HTR-8/SVneo (cell line): ENCODE measurements at places on chromosomes 3 and 15.

- no peak for DNase-seq
These were observed 129.1 kb upstream of the MEF2A start for GRCh38 chr15:99436542-99437314.

GRCh38 chr15:23877502-23878412 is 190.7 kb upstream of the NDN start:
- no peak for DNase-seq

GRCh38 chr3:90055666-90056065 is 948.2 kb downstream of the EPHA3 start:
- DNase-seq: no peak

DNA sequence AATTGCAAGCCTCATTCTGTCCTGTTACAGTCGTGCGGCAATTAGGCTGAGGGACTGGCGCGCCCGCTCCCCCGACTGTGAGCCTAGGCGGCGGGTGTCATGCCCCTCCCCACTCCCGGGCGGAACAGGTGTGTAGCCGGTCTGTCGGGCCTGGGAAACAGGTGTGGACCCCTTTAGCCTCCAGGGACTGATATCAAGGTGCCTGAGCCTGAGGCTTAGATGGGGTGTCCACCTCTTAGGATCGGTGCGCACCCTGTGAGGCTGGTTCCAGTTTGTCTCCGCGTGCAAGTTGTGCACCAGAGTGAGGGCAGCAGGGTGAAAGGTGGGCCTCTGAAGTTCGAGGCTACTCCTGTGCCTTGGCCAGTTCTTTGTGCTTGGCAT is 686 bp downstream of the VPS8 start:
- no peak for DNase-seq

DNA sequence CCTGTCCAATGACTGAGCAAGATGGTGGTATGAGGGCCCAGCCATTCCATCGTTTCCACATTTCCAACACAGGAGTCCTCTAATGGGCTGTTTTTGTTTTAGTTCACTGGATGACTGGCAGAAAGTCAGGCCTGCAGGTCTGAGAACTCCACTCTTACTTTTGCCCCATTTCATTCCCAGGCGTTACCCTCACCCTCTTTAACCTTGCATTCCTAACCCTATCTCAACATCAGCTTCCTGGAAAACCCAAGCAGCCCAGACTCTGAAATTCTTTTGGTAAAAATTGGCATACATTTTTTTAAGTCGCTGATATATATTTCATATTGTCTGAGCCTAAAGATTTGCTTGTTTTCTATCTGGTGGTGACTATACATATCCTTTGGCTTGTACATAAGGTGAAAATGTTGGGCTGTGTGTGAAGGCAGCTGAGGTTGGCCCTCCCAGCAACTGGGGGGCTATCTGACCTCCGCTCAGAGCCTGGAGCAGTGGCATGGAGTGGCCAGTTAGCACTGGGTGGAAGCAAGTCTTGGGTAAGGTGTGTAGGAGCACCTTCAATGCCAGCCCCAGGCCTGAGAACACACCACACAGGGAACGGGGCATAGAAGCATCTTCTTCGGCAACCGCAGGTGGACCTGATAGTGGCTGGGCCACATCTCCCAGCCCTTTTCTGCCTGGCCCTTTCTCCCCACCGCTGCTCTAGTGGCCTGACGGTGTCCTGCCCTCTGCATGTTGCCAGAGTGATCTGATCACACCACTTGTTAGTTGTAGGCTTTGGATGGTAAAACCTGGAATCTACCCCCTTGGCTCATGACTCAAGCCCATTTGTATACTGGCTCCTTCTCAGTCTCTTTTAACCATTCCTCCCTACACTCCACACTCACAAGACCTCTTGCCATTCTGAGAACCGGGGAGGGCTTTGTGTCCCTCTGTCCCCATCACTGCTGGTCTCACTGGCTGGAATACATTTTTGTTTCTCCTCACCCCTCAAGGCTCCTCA is 50.0 kb downstream of the AMOTL2 start:
- no peak for DNase-seq

GRCh38 chr3:46852334-46852720 is 10.9 kb downstream of the MYL3 start:
- DNase-seq: no peak

GRCh38 chr3:172476347-172476746 is 28.1 kb upstream of the GHSR start:
- DNase-seq: no peak

DNA sequence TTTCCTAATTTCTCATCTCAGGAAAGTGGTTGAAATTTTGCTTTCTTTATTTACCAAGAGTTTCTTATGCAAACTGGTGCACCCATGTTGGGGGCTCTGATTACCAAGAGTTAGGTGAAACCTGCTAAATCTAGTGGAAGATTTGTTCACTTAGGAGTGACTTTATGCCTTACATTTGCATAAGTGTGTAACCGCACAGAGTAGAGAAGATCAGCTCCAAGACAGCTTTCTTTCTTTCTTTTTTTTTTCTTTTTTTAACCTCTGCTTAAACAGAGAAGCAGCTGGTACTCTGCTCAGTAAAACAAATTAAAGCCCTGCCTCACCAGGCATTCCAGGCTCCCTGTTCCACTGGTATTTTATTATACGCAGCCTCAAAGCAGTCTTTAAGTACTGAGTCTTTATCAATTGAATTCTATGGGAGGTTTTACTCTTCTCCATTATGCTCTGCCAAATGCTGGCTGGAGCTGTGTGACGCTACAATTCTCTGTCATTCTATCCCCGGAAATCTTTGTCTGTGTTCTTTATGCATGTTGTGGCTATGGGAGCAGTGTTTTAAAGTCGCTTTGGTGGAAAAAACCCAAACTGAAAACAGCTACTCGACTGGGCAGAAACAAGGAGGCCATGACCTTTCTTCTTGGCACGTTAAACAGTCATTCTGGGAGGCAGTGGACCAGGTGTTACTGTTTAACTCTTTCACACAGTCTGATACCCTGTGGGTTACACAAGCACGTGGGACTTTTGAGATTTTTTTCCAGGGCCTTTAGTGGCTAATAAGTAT is 55.2 kb upstream of the GBE1 start:
- DNase-seq: no peak

DNA sequence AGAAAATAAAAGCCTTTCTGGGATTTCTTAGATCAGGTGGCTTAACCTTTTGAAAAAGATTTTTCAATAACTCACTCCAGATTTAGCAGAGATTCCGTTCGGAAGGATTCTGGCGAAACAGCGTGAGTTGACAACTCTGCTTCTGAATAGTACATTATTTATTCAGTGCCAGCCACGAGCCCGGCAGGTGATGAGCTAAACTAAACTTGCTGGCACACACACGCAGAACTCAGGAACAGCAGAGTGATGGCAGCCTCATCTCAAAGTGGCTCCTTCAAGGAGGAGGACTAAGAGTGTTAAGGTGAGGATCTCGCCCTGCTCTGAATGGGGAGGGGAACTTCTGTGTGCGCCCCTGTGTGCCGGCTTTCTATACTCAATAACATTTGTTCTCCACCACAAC is 114.3 kb downstream of the FAM43A start:
- DNase-seq: no peak

GRCh38 chr3:115671761-115672455 is 48.6 kb downstream of the GAP43 start:
- DNase-seq: no peak
